ENCODE measurements at places on chromosomes 1 and 21.

GRCh38 chr1:175618559-175618958 is 124.8 kb downstream of the TNR start:
- no peak for DNase-seq

- DNase-seq = no peak
These were observed 31.5 kb downstream of the JAK1 start for GRCh38 chr1:64934878-64935275.

- no peak for DNase-seq
These were observed 264.7 kb downstream of the CTH start for GRCh38 chr1:70675737-70676156.

DNA sequence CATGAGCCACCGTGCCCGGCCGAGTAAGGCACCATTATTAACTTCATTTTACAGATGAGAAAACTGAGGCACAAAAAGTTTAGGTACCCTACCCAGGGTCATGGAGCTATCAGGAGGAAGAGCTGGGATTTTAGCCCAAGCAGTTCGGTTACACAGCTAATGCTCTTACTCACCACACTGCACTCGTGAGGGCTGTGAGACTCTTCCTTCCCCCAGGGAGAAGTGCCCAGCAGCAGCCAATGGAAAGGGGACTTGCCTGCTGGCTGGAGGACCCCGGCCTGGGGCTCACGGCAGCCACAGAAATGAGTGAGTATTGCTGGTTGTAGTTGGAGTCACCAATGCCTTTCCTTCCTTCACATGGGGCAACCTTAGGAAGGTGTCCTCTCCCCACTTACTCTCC is 5.2 kb upstream of the CSF1 start:
- no peak for DNase-seq

GRCh38 chr1:176795929-176796328 is 333.0 kb downstream of the PAPPA2 start:
- no peak for DNase-seq

GRCh38 chr1:57799490-57800115 is 375.7 kb upstream of the DAB1 start:
- no peak for DNase-seq

GRCh38 chr21:31216206-31216605 is 127.9 kb downstream of the TIAM1 start:
- DNase-seq = no peak

- DNase-seq = no peak
These were observed 51.7 kb upstream of the TIAM1 start for GRCh38 chr21:31395791-31396190.

- DNase-seq = no peak
These were observed 453 bp downstream of the PABPC4 start for GRCh38 chr1:39576016-39576657.

GRCh38 chr1:35860696-35861095 is 22.3 kb upstream of the AGO1 start:
- no peak for DNase-seq

DNA sequence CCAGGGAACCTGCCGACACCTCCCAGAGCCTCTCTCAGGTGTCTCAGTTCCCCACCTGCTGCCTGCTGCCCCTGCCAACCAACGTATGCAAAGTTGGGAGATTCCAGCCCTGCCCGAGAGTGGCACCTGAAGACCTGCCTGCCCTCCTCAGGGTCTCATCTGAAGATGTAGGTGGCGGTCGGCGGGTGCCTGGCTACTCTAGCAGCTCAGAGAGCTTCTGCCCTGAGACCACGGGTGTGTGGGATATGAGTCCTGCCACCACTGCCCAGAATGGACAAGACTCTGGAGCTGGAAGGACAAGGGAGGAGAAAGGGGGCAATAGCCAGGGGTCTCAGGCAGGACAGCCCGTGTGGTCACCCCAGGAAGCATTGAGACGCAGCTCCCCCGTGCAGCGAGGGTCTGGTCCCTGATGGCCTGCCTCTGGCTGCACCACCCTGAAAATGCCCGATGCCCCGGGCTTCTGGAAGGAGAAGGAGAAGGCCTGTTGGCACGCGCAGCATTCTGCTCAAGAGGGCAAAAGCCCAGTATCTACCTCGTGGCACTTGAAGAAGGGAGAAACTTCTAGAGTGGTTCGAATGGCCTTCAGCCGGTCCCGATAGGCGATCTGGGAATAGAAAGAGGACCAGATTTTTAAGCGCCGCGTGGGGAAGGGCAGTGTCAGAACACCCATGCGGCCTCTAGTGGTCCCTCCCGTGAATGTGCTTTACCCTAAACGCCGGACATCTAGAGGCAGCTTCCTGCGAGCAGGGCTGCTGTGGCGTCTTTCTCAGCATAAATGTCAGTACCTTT is 88.8 kb downstream of the STUM start:
- no peak for DNase-seq

GRCh38 chr1:183871142-183871541 is 66.2 kb downstream of the RGL1 start:
- DNase-seq = no peak

GRCh38 chr1:181551754-181552153 is 68.4 kb downstream of the CACNA1E start:
- DNase-seq = no peak

GRCh38 chr21:45371655-45372054 is 33.3 kb upstream of the COL18A1 start:
- DNase-seq = no peak

DNA sequence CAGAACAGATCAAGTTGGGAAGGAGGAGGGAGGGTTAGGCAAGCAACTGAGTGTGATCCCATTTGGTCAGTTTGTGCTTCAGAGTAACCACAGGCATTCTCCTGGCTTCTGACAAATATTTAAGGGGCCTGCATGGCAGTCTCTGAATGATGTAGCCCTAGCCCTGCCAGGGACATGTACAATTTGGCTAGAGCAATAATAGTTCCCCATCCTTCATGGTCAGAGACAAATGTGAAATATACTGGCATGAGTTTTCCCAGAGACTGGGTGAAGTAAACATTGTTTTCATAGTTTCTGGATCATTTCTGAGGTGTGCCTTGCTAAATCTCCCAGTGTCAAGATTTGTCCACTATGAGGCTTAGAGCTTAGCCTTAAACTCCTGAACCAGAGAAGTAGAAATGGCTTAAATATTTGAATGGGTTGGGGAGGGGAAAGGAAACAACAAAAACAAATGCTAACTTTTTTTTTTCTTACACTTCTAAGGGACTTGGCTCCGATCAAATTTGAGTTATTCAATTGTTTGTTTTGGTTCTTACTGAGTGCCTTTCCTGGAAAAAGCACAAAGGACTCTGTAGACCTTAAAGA is 42.0 kb upstream of the UBE2U start:
- DNase-seq = no peak

- DNase-seq = no peak
These were observed 60.2 kb downstream of the TBCE start for GRCh38 chr1:235427447-235427846.

DNA sequence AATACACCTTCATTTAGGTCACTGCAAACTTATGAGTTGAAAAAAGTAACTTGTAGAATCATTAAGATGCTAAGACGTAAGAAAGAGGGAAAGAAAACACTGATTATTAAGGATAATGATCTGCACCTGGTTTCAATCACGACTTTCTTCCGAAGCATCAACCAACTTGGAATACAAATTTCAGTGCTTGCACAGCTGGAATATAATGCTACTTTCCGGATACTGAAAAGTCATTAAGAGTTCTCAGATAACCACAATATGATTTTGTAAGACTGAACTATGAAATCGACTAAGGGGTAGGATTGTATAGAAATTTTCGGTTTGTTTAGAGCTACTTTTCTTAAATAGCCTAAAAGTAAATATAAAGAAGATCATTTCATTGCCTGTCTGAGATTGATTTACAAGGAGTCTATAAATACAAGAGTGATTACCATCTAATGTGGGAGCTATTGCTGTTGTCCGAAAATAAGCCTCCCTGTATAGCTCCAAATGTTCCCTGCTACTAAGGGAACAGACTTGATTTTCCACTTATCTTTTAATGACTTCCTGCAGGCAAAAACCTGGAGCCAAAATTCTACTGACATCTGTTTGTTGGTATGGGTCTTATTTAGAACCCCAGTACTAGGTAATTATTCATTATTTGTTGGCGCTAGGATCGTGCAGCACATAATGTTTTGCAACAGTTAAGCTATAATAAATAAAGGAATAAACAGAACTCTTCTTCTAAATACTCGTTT is 673.3 kb downstream of the KCNT2 start:
- no peak for DNase-seq

DNA sequence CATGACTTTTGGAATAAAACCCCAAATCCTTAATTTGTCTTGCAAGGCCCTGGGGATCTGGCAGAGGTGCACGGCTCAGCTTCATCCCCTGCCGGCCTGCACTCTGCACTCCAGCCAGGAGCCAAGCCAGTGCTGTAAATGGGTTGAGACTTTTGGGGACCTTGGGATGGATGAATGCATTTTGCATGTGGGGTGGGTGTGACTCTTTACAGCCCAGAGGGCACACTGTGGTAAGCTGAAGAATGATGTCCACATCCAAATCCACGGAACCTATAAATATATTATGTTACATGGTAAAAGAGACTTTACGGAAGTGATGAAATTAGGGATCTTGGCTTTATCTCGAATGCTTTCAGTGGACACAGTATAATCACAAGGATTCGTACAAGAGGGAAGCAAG is 177.8 kb downstream of the EDEM3 start:
- DNase-seq = no peak

- no peak for DNase-seq
These were observed 87.0 kb upstream of the C1orf21 start for GRCh38 chr1:184299796-184300195.

DNA sequence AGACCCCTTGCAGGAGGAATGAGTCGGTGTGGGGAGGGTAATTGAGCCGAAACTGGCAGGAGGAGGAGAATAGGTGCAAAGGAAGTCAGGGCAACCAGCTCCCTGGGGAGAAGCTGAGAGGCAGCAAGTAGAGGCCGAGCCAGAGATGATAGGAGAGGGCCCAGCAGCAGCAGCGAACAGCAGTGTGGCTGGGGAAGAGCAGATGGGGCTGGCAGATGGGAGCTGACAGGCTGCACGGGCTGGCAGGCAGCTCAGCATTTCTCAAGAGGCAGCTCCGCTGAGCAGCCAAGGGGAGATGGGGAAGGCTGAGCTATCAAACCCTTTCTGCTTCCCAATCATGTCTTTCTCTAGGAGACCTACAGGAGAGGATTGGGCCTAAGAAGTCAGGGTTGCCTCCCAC is 158.2 kb downstream of the TRIM33 start:
- no peak for DNase-seq

DNA sequence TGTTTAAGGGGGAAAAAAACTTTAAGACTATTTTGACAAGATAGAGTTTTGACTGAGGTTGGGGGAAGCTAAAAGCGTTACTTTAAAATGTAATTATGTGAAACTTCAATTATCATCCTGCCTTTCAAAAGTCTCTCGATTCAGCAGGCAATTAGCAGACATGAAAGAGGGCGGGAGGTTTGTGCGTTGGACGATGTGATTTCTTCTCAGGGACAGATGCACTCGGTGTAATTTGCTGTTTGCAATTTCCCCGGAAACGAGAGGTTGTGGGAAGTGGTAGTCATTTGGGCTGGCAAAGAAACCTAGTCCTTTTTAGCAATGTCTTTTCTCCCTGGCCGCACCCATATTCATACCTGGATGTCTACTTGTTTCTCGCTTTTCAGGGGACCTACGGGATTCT is 27.1 kb downstream of the KAZN start:
- DNase-seq = no peak

DNA sequence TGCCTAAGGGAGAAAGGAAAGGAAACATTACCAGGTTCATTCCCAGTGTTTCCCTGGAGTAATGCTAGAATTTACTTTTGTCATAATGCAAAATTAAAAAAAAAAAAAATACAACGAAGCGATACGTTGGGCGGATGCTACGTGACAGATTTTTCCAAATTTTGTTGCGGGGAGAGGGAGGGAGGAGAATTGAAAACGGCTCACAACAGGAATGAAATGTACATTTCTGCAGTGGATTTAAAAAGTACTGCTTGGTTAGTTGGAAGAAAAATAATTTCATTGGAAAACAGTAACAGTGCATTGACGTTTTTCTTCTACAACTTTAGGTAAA is 157.5 kb downstream of the RUNX1 start:
- no peak for DNase-seq

DNA sequence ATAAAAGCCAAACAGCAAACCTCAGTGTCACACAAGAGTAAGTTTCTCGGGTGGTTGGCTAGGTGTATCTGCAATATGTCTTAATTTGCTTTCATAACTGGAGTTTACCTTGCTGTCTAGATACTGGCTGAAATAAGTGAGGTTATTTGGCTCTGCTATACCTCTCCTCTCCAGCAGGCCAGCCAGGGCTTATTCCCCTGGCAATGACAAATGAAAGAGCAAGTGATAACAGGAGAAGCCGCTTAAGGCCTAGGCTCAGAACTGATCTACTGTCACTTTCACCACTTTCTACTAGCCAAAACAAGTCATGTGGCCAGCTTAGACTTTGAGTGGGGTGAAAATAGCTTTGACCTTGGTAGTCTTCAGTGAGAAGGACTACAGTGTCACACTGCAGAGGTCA is 4.8 kb upstream of the RPE65 start:
- DNase-seq = no peak

- DNase-seq = no peak
These were observed 6.4 kb upstream of the KAZN start for GRCh38 chr1:14592004-14592631.

DNA sequence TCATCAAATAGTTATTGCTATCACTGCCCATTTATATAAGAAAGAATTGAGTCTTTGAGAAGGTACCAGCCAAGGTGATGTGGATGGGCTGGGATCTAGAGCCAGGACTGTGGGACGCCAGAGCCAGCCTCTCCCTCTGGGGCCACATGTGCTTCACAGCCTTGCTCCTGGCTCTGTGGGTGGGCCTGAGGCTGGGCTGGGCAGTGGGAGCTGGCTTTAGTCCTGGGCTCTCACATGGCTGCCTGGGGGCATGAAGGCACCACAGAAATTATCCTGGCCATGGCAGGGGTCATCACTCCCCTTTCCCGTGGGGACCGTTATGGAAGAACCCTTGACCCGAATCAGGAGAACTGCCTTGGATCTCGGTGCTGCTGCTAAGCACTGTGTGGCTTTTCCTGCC is 203.1 kb downstream of the TRABD2B start:
- no peak for DNase-seq

GRCh38 chr21:15279482-15279881 is 214.7 kb upstream of the NRIP1 start:
- DNase-seq = no peak

DNA sequence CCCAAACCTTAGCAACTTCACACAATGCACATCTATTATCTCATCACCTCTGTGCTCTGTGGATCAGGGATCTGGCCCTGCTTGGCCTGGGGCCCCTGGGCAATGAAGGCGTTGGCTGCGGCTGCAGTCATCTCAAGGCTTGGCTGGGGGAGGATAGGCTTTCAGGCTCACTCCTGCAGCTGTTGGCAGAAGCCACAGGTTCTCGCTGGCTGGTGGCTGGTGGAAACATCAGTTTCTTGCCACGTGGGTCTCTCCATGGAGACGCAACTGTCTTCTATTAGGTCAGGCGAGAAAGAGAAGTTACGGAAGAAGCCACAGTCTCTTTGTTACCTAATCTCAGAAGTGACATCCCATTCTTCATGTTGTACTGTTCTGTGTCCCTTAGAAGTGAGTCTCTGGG is 3.6 kb upstream of the NPPA start:
- DNase-seq = no peak
